ENCODE measurements at places on chromosomes 5 and 9.

DNA sequence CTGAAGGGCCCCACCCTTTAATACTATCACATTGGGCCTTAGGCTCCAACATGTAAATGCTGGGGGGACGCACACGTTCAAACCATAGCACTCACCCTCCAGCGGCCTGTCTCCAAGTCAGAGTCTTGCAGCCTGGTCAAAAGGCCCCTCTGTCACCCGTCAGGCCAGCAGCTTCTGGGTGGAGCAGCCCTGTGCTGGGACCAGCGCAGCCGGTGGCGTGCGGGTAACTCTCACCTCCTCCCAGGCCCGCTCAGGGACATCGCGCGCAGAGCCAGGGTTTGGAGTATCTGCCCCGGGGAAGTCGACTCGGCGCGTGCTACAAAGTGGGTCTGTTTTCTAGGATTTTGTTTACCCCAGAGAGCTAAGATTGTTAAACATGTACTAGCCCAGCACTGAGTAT lies 93.0 kb upstream of the COL5A1 start:
- DNase-seq: no peak

DNA sequence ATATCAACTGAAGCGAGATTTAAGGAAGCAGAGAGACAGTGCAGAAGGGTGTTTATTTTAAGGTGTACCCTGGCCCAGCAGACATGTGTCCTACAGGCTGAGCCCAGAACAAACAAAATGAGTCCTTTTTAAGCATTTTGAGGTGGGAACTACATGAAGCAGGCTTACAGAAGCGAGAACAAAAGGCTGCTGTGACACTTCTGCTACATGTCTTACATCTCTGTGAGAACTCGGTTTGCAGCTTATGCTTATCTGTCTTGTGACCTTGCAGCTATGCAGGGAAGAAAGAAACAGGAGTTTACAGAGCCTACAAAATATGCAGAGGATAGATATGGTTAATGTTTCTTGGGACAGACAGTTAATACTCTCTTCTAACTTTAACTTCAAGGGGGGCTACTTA lies 295.9 kb downstream of the CEMIP2 start:
- DNase-seq: no peak

DNA sequence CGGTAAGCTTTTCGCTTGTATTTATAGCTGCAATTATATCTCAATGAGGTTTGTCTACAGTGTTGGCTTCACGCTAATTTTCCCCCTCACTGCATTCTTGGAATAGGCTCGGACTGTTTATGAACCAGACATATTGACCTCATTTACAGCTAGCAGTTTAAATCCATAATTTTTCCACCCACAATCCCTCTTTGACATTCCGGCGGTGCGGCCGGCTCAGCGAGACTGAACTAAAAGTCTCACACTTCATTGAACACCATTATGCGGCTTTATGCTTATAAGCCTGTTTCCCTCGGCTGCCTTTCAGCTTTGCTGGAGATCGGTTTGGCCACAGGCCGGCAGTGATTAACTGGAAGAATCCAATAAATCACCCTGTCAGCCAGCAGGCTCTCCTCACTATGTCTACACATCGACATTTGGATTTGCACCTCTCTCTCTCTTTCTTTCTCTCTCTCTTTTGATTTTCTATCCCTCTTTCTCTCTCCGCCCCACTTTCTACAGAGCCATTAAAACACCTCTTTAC lies 315.0 kb upstream of the TLE4 start:
- no peak for DNase-seq

DNA sequence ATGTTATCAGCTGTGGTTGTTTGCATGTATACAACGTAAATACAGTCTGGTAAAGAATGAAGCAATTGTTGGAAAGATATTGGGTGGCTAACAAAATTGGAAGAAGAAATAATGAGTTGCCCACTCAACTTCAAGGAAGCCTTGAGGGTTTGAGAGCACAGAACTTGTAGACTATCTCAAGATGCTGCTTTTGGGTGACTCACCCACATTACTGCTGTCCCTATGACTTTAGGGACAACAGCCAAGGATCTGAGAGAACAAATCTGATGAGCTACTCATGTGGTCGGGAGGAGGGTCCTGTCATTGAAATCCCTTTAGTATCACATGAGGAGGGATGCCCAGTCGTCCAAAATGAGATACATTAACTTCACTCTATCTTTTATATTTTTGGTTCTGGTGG lies 261.8 kb downstream of the GAS1 start:
- DNase-seq: no peak

- no peak for DNase-seq
These were observed 35.0 kb downstream of the AGXT2 start for GRCh38 chr5:35012796-35013195.

- DNase-seq: no peak
These were observed 5.0 kb downstream of the P4HA2 start for GRCh38 chr5:132222649-132223038.

- DNase-seq: no peak
These were observed 10.8 kb downstream of the NRG2 start for GRCh38 chr5:140032296-140032695.

- DNase-seq: no peak
These were observed 201.7 kb upstream of the PANK3 start for GRCh38 chr5:168780888-168781287.

- no peak for DNase-seq
These were observed 98.6 kb downstream of the RXRA start for GRCh38 chr9:134424818-134425217.

GRCh38 chr5:83516377-83516776 lies 44.8 kb downstream of the VCAN start:
- no peak for DNase-seq

GRCh38 chr5:37882636-37883035 lies 42.8 kb upstream of the GDNF start:
- DNase-seq: no peak

- DNase-seq: no peak
These were observed 31.5 kb downstream of the OLFML2A start for GRCh38 chr9:124808246-124808956.

DNA sequence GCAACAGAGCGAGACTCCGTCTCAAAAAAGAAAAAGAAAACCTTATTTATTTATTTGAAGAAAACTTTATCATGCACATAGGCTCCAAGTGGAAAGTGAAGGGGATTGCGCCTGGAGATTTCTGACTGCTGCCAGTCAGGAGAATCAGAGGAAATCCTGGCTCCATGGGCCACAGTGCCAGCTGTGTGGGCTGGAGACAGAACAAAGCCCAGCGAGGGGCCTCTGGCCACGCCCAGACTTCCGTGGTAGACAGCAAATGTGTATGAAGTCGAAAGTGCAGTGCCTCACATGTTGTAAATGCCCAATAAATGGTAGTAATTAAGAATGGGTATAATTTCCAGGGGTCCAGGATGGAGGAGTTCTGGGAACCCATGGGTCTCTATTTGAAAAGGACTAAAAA lies 75.8 kb upstream of the WWC1 start:
- no peak for DNase-seq

DNA sequence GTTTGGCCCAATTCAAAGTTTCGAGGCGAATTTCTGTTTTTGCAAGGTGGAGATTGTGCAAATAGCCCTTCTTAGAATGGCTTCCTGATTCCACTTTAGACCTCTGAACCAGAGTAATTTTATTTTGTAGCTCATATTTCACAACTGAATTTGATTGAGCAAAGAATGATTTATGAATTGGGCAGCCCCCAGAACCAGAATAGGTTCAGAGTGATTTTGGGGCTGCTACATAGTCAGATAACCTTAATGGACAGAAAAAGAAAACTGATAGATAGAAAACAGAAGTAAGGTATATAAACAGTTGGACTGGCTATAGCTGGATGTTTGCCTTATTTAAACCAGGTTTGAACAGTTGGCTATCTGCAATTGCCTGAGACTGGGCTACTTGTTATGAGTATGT lies 156.6 kb downstream of the YIPF5 start:
- DNase-seq: no peak

GRCh38 chr5:140345919-140346347 lies 470 bp downstream of the HBEGF start:
- DNase-seq: peak; percentile 53

- DNase-seq: no peak
These were observed 40.2 kb upstream of the FCN1 start for GRCh38 chr9:134957945-134958227.

GRCh38 chr9:135879237-135879601 lies 28.1 kb downstream of the CAMSAP1 start:
- no peak for DNase-seq

GRCh38 chr5:164980480-164980879 lies 1475.1 kb downstream of the MAT2B start:
- no peak for DNase-seq

GRCh38 chr9:78149702-78150291 lies 86.1 kb upstream of the CEP78 start:
- no peak for DNase-seq

GRCh38 chr9:105150991-105151685 lies 93.3 kb upstream of the SLC44A1 start:
- DNase-seq: no peak

- no peak for DNase-seq
These were observed 47.2 kb upstream of the DAB2IP start for GRCh38 chr9:121604242-121604641.

DNA sequence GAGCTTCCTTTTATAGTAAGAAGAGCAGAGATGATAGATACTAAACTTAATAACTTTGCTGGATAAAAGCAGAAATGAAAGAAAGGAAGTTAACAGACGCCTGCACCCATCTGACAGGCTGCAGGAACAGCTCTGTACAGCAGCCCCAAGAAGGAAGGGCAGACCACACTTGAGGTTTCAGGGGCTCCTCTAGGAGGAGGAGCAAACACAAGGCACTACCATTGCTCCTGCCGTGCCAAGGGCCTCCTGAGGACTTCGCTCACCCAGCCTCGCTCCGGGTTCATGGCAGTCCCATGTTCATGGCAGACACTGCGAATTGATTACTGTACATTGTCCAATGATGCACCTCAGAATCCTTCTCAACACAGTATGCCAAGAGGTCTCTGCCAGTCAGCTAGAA lies 85.1 kb downstream of the AMBP start:
- no peak for DNase-seq

- no peak for DNase-seq
These were observed 41.9 kb downstream of the ZNF354A start for GRCh38 chr5:178688551-178688950.

DNA sequence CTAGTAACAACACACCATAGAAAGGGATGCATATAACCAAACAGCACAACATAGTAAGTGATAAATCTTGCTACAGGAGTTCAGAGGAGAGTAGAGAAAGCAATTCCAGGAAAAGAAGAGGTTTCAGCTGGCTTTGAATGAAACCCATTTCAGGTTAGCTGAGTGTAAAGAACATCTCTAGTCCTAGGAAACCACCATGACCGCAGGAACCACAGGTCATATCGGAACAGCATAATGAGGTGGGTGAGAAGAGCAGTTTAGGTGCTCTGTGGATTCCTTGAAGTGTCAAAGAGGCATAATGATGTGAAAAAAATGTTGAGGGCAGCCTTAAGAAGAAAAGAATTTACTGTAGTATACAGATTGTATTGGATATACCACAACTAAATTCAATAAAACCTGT lies 507.5 kb downstream of the MTRR start:
- no peak for DNase-seq

- no peak for DNase-seq
These were observed 12.2 kb upstream of the CLPTM1L start for GRCh38 chr5:1356873-1357787.

- peak; percentile 4 for DNase-seq
These were observed 778.3 kb downstream of the PRELID2 start for GRCh38 chr5:145056800-145057199.

DNA sequence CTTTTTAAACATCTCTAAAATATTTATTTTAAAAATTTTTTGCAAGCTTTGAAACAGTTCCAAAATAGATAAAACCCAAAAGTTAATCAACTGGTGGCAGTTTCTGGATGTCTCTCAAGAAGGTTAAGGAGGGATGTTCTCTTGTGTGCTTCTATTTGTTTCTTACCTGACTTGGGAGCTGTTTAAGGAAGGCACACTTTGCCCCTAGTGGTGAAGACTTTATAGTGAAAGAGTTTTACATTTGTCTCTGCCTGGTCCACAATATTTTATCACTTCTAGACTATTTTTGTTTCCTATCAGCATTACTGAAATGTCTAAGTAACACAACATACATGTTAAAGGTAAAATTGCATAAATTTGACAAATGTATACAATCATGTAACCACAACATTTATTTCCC lies 552.8 kb downstream of the SEMA5A start:
- no peak for DNase-seq

DNA sequence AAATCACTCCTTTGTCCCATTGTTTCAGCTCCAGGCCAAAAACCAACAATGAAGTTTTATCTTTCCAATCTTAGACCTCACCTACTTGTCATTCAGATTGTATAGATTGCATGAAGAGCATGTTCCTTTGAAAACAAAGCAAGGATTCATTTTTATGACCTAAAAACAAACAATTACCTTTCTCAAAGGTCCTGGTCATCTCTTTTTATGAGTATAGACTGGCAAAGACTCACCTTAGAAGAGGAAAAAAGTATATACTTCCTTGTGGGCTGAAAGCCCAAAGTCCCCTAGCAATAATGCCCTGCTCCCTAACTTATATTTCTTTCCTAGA lies 28.4 kb upstream of the TLE1 start:
- no peak for DNase-seq

DNA sequence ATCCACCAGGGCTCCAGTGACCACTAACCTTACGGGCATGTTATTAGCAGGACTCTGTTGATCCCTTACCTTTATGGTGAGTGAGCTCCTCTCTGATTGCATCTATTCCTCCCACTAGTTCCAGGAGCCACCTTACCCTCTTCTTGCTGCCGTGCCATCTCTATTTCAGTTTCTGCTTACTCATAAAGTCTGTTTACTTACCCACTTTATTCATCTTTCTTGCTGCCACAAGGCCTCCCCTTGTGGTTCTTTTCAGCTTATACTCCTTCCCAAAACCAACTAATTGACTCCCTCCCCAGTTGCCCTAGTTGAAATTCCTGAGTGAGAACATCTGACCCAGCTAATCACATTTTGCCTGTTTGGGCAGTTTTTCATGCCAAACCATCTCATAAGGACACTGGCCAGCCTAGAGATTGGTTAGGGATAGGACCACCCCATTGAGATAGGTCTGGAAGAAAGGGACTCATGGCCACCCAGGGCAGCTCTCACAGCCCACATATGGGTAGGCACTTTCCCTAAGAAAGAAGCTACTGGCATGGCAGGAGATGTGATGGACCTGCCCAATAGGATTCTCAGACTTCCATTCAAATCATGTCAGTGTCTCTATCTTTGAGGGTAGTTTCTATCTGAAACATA lies 412.7 kb downstream of the EFNA5 start:
- no peak for DNase-seq

GRCh38 chr5:76947082-76947503 lies 5.8 kb upstream of the CRHBP start:
- no peak for DNase-seq

GRCh38 chr5:99032234-99033013 lies 103.6 kb upstream of the CHD1 start:
- DNase-seq: no peak

GRCh38 chr9:127267793-127268525 lies 3.4 kb downstream of the GARNL3 start:
- no peak for DNase-seq

GRCh38 chr9:132511191-132511999 lies 71.0 kb upstream of the BARHL1 start:
- DNase-seq: no peak

DNA sequence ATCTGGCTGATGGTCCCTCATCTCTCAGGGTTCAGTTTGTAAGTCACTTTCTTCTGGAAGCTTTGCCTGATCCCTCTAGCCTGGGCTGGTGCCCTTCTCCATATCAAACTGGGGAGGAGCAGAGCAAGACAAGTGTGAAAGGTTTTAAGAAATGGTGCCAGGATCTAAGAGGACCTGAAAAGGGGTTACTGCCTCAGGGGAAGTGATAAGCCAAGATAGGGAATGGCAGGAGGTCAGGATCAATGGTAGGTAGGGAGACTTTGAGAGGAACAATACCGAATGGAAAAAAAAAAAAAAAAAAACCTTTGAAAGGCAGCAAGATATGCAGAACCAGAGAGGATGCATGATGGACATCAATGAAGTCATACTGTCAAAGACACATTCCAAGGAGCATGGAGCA lies 67.5 kb upstream of the TLR4 start:
- DNase-seq: no peak

Measured in GM12892 (cell line).